T-helper 1 cell (primary cell): ENCODE measurements at places on chromosomes 7 and 10.

DNA sequence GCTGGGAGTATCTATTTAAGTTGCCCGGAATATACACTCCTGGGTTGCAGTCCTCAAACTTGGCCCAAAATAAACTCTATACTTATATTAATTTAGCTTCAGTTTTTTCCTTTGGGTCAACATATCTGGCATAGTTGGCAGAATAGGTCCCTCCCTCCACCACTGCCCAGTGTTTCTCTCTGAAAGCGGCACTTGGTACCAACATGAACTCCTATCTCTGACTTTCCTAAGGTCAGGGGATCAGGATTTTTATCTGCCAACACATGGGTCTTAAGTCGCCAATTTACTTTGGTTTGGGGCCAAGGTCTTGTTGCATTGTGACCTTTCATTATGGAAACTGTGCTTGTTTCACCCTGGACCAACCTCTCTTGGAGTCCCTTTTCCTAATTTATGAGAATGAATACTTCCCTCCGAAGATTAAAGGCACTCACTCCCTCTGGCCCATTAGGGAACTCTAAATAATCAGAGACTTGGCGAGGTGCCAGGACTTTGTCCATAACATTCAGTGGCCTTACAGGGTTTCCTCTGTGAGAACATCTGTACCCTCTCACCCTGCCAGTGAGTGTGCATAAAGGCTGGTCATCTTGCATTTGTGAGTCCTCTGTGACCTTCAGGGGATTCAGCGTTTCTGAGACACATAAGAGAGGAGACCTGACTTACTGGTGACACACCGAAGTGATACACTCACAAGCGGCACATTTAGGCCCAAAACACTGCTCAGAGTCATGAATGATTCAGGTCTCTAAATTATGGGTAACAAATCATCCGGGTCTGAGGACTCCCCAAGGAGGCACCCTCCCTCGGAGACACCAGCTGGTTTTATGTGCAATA lies 19.7 kb upstream of the FKBP9 start:
- DNase-seq: no peak

DNA sequence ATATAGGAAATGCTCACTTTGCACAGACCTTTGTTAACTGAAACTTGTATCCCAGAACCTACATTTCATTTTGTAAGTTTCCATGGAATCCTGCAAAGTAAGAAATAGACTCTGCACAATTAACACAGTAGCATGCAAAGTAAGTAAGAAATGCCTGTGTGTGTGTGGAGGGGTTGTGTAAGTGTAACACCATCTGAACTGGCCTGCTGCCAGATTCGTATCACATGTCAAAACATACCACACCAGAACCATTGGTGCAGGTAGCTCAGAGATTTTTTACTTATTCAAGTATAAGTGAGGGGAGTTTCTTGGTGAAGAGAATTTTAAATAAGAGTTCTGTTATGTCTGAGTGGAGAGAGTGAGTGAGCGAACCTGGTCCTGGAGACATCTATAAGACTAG lies 17.9 kb upstream of the DDX21 start:
- no peak for DNase-seq

GRCh38 chr10:52484206-52485065 lies 170.4 kb downstream of the DKK1 start:
- DNase-seq: no peak

DNA sequence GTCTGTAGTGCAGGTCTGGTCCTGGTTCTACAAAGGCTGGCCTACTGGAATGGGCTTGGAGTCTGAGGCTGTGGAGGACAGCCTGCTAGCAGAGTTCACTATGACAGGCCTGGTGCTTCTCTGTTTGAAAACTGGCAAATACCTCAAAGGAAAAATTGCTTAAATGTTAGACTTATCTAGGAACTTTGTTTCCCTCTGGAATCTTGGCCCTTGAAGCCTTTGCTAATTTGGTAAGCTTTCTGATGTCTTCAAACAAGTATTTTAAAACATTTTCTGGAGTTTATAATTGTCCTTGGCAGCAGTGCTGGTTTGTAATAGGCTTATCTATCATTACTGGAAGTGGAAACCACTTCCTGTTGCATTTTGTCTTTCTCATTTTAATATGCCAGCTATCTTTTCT lies 139.7 kb downstream of the TMEM26 start:
- DNase-seq: no peak

- no peak for DNase-seq
Measured at GRCh38 chr10:45257600-45257999, 57.8 kb downstream of the OR13A1 start.

DNA sequence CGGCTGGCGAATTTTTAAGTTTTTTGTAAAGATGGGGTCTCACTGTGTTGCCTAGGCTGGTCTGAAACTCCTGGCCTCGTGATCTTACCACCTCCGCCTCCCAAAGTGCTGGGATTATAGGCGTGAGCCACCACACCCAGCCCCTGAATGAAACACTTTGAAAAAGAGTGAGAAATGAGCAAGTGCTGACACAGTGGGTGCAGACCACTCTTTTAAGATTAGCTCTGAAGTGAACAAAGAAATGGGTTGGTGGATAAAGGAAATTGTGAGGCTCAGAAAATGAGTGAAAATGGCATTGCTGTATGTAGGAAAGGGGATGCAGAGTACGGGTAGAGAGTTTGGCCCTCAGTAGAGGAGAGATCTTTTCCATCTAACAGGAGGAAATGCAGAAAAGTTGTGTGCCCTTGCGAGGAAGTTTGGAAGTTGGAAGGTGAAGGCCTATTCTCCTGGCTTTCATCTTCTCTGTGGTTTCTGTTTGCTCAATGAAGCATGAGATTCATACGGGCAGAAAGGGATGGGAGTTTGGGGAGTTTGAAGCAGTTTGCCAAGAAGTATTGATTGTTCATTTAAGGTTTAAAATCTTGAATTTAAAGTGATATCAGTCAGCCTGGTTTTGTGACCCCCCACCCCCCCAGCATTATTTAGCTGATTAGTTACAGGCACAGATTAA lies 11.0 kb downstream of the MAPK8 start:
- DNase-seq: no peak

DNA sequence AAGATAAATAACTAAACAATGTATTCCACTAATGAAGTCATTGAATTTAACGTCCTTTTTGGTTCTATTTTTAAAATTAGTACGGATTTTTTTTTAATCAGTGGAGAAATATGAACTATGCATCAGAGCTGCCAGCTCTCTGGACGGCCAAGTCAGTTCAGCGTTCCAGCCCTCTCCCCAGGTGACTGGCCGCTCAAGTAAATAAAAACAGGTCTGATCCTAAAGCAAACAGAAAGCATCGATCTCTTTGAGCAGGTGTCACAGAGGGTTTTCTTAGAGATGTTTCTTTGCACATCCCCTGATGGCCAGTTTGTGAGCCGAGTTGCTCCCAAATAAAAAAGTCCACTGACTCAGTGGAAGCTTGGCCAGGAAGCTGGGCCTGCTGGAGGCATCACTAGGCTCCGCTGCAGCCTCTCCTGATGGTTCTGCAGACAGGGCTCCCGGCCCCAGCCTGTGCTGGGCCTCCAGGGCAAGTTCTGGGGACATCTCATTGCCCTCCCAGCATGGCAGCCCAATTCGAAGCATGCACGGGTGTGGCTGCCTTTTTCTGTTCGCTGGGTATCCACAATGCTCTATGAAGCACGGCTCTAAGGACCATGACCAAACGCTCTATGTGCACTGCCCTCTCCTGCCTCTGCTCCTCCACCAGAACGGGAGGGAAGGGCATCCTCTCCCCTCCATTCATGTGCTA lies 74.7 kb upstream of the PPP2R2D start:
- DNase-seq: no peak

DNA sequence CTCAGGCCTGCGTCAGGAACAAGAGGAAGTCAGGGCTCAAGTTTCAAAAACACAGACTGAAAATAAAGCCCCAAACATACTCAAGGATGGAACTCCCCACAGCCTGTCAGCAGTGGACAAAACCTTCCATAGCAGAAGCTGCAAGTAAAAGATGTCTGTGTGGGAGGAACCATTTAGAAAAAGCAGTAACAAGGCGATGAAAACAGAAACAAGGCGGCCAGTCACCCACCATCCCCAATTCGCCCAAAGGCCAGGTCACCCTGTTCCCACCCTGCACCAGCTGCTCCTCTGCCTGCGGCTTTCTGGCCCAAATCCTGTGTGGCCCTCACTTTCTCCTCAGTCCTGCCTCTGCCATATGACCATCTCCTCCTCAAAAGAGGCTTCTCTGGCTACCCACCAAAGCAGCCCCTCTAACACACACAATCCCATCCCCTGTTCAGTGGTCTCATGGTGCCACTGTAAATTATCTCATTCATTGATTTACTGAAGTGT lies 27.8 kb downstream of the KCNMA1 start:
- DNase-seq: no peak

GRCh38 chr7:91239171-91239604 lies 25.0 kb upstream of the FZD1 start:
- DNase-seq: no peak

DNA sequence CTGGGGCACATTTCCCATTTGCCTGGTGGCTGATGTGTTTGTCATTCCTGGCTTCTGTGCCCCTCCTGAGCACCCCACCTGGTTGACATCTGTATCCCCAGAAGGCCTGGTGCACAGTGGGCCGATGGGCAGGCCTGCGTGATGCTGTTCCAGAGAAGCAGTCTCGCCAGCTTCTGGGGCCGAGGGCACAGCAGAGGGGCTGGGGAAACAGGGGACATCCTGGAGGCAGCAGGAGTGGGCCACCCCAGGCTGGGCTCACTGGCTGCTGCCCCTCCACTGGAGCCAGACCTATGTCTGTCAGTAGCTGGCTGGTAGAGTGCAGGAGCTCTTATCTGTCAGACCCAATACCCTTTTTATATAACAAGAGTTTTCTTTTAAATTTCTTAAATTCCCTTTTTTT lies 896 bp upstream of the MYL7 start:
- DNase-seq: no peak

- no peak for DNase-seq
Measured at GRCh38 chr10:64219271-64220025, 698.2 kb downstream of the REEP3 start.

DNA sequence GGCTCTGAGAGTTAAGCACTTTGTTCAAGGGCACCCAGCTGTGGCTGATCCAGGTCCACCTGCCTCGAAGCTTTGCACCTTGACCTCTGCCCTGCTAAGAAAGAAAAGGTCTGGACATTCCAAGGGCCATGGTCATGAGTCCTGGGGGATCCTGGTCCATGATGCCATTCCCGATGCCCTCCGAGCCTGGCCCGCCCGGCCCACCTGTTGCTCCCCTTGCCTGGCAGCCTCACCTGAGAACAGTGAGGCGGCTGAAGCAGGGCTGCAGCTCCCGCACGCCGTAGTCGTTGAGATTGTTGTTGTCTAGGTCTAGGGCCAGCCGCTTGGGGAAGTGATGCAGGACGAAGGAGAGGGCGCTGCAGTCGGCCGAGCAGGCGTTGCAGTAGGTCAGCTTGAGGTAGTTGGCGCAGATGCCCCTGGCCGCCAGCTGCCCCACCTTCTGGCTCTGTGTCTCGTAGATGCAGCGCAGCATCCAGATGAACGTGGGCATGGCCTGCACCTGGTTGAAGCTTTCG lies 27.5 kb downstream of the NOD1 start:
- no peak for DNase-seq

DNA sequence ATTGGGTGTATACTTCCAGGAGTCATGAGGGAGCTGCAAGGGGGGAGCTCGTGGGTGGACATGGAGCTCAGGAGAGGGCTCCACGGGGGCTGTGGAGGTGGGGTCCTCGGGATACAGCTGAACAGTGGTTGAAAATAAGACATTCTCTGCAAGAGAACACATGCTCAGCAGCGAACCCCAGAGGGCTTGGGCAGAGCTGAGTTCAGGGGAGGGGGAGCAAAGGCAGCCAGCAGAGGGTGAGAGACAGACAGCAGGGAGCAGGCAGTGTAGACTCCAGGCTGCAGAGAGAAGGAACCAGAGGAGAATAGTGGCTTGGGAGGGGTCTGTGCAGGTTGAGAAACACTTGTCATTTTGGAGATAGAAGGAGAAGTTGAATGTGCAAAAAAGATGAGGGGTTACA lies 73.0 kb upstream of the LRRC18 start:
- no peak for DNase-seq

DNA sequence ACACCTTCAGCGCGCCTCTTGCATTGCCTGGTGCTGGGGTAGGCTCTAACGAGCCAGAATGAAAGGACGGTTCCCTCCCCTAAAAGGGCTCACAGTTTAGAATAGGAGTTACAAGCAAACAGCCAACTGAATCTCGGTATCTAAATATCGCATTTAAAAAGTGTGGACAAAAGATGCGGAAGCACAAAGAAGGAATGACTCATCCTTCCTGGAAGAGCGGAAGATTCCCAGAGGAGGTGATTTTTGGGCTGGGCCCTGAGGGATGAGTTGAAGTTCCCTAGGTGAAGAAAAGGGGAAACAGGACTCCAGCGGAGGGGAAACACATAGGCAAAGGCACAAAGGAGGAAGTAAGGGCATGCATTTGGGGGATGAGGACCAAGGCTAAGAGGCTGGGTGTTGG lies 29.9 kb downstream of the SRRM3 start:
- no peak for DNase-seq

GRCh38 chr10:131547129-131547799 lies 235.7 kb upstream of the TCERG1L start:
- no peak for DNase-seq

- DNase-seq: no peak
Measured at GRCh38 chr7:2758673-2759616, 70.9 kb downstream of the AMZ1 start.

- DNase-seq: no peak
Measured at GRCh38 chr10:108850138-108850854, 1073.0 kb downstream of the XPNPEP1 start.

DNA sequence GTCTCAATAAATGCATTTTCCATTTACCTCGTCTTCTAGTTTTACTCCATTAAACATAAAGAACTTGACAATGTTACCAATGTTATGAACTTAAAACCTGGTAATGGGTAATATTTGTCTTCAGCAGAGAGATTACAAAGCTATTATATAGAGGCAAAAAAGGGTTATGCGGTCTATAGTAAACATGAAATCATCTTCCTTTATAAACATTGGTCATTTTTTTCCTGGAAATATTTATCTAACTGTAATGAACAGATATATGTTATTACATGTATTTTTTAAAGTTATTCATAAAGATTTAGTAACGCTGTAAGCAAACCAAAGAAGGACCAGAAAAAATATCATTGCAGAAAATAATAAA lies 1.3 kb downstream of the VWDE start:
- no peak for DNase-seq

- DNase-seq: no peak
Measured at GRCh38 chr7:16811551-16811950, 6.8 kb upstream of the AGR2 start.

GRCh38 chr7:104198673-104199278 lies 9.0 kb downstream of the ORC5 start:
- no peak for DNase-seq
